ENCODE measurements at places on chromosomes 3 and 15. TPM values are rescaled to one million over a fixed set of nuclear protein-coding genes. Genes with fewer than 3 reads are reported as not detected.

DNA sequence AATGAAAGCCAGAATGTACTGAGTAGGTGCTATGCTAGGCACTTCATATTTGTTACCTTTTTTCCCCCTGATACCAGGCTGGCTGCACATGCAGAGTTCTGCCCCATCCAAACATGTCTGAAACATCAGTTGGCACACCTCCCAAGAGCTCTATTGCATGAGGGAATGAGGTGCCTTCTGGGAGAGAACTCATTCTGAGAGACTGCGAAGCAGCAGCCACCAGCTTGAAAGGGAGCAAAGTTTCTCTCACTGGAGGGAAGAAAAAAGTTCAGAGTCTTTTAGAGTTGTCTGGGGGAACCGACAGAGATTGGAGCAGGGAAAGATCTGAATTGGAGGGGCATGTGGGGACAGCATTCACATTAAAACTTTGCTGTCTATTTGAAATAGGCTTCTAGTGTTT is 84.1 kb downstream of the AGBL1 start:
- no peak overlapping the region for H3K27ac ChIP-seq
- no peak for DNase-seq
- H3K36me3 ChIP-seq = no peaks in the 10 kb centered on the region
- H3K4me1 ChIP-seq = no peaks in the 10 kb centered on the region

- H3K4me1 ChIP-seq = peaks cover 18% of the 10 kb centered on the region
- H3K27me3 ChIP-seq = peaks cover 20% of the 10 kb centered on the region
- no peak for DNase-seq
- no peaks in the 10 kb centered on the region for H3K36me3 ChIP-seq
- no peak overlapping the region for H3K4me3 ChIP-seq
Observed at GRCh38 chr15:52183562-52184173, 7.5 kb downstream of the GNB5 start.

DNA sequence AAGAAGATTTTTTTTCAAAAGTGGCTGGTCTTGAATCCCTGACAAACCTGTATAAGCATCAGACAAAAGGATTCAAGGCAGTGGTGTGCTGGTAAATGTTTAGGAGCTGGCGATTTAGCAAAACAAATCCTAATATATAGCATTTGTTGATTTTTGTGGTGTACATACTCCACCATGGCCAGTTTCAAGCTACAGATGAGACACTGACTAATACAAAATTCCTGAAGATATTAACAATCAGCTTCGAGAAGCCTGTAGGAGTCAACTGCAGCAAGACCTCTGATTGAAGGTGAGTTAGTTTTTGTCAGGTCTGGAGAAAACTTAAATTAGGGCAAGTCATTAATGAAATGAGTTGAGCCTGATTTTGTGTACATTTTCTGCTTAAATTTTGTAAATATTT is 6.7 kb downstream of the STRIT1 start:
- H3K4me1 ChIP-seq = no peaks in the 10 kb centered on the region
- H3K4me3 ChIP-seq = no peak overlapping the region
- no peaks in the 10 kb centered on the region for H3K36me3 ChIP-seq
- H3K27ac ChIP-seq = no peak overlapping the region

DNA sequence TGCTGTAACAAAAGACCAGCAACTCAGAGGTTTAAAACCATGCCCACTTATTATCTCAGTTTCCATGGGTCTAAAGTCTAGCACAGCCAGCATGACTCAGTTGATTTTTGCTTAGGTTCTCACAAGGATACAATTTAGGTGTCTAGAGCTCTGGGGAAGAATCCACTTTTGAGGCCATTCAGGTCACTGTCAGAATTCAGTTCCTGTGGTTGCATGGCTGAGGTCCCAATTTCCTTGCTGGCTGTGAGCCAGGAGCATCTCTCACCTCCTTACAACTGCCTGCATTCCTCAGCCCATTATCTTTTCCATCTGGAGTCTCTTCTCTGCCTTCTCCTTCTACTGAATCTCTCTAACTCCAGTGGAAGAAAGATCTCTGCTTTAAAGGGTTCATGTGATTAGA is 240.5 kb upstream of the CFAP20DC start:
- no peaks in the 10 kb centered on the region for H3K27me3 ChIP-seq
- DNase-seq = no peak
- H3K4me1 ChIP-seq = peaks cover 26% of the 10 kb centered on the region

DNA sequence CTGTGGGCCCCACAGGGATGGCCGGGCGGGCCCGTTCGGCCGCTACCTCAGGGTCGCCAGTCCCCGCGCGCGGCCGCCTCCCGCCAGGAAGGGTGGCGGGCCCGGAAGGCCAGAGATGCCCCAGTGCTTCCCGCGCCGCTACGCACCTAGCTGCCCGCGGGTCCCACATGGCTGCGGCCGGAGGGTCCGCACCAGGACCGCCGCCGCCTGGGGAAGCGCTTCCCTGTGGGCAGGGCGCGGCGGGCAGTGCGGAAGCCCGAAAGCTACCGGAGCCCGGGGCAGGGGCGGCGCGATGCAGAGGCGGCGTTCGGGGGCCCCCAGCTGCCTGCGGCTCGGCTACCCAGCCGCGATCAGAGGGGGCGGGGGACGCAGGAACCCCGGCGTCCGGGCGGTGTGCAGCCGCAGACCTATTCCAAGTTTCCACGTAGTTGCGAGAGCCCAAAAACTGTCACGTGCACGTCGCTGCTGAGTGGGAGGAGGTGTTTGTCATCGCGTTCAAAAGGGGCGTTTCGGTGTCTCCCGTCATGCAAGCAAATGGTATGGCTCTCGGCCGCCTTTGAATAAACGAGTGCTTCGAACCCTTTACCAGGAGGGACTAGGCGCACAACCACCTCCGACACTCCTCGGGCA is at the start of gene TRANK1:
TRANK1 (minus strand) TSS at position 414 of the 630 bp plus-strand sequence; CDS start at position 169, 245 bp downstream.
- peak within 1 kb of the TSS; percentile 76 for H3K27ac ChIP-seq
- peaks cover 11% of the 10 kb centered on the region for H3K4me1 ChIP-seq
- H3K36me3 ChIP-seq = no peaks in the 10 kb centered on the region
- peak; percentile 79 for DNase-seq

- H3K4me1 ChIP-seq = peaks cover 4% of the 10 kb centered on the region
- H3K4me3 ChIP-seq = no peak overlapping the region
Observed at GRCh38 chr15:100810831-100811230, 68.8 kb upstream of the ALDH1A3 start.

GRCh38 chr3:102866845-102867244 is 432.0 kb downstream of the ZPLD1 start:
- H3K27me3 ChIP-seq = no peaks in the 10 kb centered on the region
- H3K4me1 ChIP-seq = no peaks in the 10 kb centered on the region
- H3K4me3 ChIP-seq = no peak overlapping the region
- DNase-seq = no peak
- H3K27ac ChIP-seq = no peak overlapping the region

DNA sequence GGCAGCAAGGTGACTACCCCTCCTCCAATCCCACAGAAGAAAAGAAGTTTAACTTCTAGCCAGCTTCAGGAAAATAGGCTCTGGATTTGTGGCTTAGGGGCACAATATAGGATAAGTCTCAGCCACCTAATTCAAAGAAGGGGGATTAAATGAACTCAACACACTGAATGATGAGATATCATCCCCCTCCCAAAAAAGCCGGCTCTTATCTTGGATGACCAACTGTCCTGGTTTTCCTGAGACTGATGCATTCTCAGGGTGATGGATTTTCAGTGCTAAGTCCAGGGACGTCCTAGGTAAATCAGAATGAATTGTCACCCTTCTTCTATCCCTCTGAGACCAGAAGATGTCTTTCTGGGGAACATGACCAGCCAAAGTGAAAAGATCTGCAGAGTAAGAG is 487.0 kb upstream of the PROK2 start:
- peak overlapping the region; percentile 92 for H3K27ac ChIP-seq
- peaks cover 67% of the 10 kb centered on the region for H3K4me1 ChIP-seq
- no peak overlapping the region for H3K4me3 ChIP-seq
- H3K27me3 ChIP-seq = no peaks in the 10 kb centered on the region

DNA sequence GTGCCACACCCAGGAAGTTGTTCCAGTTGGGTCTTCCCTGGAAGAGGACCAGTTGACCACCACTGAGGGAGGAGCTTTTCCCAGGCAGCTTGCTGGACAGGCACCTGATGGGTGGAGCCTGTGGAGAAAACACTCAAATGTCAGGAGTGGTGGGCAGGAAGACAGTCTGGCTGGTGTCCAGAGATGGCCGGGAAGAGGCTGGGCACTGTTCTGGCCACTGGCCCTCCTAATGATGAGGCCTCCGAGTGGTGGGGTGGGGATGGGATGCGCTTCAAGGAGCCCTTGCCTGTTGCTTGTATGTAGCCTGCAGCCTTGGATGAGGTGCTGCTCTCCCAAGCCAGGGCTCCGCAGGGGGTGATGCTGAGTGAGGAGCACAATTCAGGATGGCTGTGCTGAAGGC is 12.3 kb downstream of the PLEKHO2 start:
- no peak overlapping the region for H3K27ac ChIP-seq
- DNase-seq = no peak
- peaks cover 75% of the 10 kb centered on the region for H3K36me3 ChIP-seq
- peaks cover 85% of the 10 kb centered on the region for H3K4me1 ChIP-seq
- no peaks in the 10 kb centered on the region for H3K27me3 ChIP-seq
- H3K4me3 ChIP-seq = no peak overlapping the region

DNA sequence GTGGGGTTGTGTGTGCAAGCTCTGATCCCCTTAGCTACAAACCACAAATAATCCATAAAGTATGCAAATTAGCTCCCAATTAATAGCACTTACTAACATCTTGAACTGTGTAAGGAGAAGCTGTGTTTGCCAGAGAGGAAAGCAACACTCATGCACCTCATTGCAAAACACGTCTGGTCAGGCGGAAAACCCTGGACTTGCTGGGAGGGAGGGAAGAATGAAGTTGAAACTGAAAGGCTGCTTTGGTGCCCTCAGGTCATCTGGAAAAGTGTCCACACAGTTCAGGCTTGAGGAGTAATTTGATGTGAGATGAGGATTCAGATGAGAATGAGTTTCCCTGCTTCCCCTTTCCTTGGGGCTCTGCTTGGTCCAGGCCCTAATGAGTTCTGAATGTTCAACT is 185.5 kb upstream of the ANKRD28 start:
- H3K36me3 ChIP-seq = no peaks in the 10 kb centered on the region
- no peak overlapping the region for H3K27ac ChIP-seq
- H3K27me3 ChIP-seq = no peaks in the 10 kb centered on the region
- H3K4me1 ChIP-seq = no peaks in the 10 kb centered on the region
- no peak overlapping the region for H3K4me3 ChIP-seq

- H3K4me1 ChIP-seq = no peaks in the 10 kb centered on the region
- no peaks in the 10 kb centered on the region for H3K27me3 ChIP-seq
- no peaks in the 10 kb centered on the region for H3K36me3 ChIP-seq
- H3K4me3 ChIP-seq = no peak overlapping the region
Observed at GRCh38 chr15:87387766-87388165, 868.8 kb downstream of the NTRK3 start.

- no peak overlapping the region for H3K27ac ChIP-seq
- H3K4me3 ChIP-seq = no peak overlapping the region
- H3K27me3 ChIP-seq = no peaks in the 10 kb centered on the region
- peaks cover 63% of the 10 kb centered on the region for H3K36me3 ChIP-seq
Observed at GRCh38 chr15:52308446-52309153, 13.0 kb upstream of the MYO5C start.

DNA sequence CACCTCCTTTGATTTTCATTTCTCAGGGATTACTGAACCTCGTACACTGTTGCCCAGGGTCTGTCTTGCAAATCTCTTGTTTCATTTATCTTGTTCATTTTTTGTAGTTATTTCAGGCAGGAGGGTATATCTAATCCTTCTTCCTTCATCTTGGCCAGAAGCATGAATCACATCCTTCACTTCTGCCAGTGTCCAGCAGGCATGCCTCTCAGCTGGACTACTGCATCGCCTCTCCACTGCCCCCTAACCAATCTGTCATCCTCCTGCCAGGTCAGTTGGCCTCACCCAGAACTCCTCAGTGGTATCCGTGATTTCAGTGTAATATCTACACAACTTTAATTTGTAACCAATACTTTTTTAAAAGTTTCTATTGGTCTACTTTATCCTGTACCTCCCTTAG is 297.9 kb downstream of the GABRG3 start:
- no peaks in the 10 kb centered on the region for H3K36me3 ChIP-seq
- H3K4me3 ChIP-seq = no peak overlapping the region
- no peaks in the 10 kb centered on the region for H3K4me1 ChIP-seq
- no peak overlapping the region for H3K27ac ChIP-seq

DNA sequence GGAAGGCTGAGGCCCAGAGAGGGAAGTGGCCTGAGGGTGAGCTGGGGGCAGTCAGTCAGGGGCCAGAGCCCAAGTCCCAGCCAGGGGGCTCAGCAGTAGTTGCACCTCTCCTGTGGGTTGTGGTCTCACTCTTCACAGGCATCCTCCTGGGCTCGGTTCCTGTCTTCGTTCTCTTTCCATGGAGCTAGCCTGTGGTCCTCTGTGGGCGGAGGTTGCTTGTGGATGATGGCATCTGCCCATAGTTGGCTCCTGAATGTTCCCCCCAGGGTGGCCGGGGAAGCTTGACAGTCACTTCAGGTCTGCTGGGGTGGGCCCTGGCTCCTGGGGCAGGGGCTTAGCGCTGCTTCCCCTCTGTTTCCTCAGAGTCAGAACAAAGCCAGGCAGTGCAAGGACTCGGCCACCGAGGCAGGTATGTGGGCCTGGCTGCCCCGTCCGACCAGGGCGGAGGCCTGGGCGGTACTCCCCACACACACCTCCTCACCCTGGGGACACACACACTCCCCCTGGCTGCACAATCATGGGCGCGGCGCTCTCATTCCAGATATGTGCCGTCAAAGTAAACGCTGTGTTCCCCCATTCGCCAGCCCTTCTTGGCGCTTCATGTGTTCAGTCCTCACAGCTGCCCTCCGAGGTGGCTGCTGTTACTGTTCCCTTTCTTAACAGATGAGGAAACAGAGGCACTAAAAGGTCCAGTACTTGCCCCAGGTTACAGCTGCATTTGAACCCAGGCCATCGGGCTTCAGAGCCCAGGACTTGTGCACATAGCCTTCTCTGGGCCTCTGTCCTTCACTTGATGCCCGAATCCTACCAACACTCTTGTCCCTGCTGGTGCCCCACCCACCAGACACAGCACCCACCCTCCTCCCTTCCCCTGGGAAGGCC is 34.5 kb downstream of the PSTPIP1 start:
- DNase-seq = no peak
- no peak overlapping the region for H3K27ac ChIP-seq
- no peaks in the 10 kb centered on the region for H3K27me3 ChIP-seq
- H3K4me1 ChIP-seq = no peaks in the 10 kb centered on the region

DNA sequence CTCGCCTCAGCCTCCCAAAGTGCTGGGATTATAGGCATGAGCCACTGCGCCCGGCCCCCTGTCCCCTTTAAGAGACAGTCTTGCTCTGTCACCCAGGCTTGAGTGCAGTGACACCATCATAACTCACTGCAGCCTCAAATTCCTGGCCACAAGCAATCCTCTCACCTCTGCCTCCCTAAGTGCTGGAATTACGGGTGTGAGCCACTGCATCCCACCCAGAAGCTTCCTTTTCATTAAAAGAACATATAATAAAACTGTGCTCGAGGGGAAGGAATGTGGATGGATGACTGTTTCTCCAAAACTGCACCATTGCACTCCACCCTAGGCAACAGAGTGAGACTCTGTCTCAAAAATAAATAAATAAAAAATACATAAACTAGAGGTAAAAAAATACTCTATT is 70.1 kb downstream of the NCEH1 start:
- peaks cover 82% of the 10 kb centered on the region for H3K36me3 ChIP-seq
- no peak overlapping the region for H3K27ac ChIP-seq
- DNase-seq = no peak

The GPR160 gene
- 6.8 TPM for polyA plus RNA-seq

The CXCR6 gene
- polyA plus RNA-seq = not detected

The SERPINI1 gene
- polyA plus RNA-seq = 1.6 TPM

The TPRG1 gene
- polyA plus RNA-seq = 0.14 TPM

The AMT gene
- polyA plus RNA-seq = 25.1 TPM

The NANOGP8 gene
- polyA plus RNA-seq = not detected

The IL17RE gene
- 0.60 TPM for polyA plus RNA-seq

The DAZL gene
- polyA plus RNA-seq = not detected

The GJD2 gene
- not detected for polyA plus RNA-seq

The IGSF10 gene
- polyA plus RNA-seq = 0.08 TPM

The ZBTB47 gene
- polyA plus RNA-seq = 0.35 TPM

Data from CD14-positive monocyte (primary cell).